T47D (cell line): ENCODE measurements at places on chromosomes 1 and 21.

- no peak for DNase-seq
These were observed at the start of gene ZBTB8B for GRCh38 chr1:32464716-32465577. Gene ZBTB8B, plus strand, starts transcription at chr1:32465072. Its CDS starts 5,553 bp downstream, at chr1:32470625.

DNA sequence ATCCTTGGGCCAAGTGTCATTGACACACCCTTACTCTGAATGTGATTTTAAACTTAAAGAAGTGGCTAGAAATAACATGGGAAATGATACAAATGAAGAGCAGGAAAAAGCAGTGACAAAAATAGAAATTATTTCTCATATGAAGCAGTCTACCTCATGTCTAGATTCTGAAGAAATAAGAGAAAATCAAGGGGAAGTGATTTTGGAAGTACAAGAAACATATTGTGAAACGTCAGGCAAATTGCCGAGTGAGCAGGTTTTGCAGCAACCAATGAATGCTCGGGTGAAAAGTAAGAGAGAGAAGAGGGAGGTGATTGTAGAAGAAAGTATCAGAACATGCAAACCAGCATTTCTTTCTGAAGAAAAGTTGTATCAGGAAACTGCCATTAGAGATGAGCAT is 130.7 kb downstream of the MACF1 start:
- no peak for DNase-seq

- DNase-seq, result no peak
These were observed 36.7 kb downstream of the ATP2B4 start for GRCh38 chr1:203663294-203663693.

GRCh38 chr1:246091477-246091876 is 415.6 kb downstream of the SMYD3 start:
- no peak for DNase-seq
